ENCODE measurements at places on chromosomes 7 and 10.

GRCh38 chr10:77944519-77944918 is 18.0 kb upstream of the DLG5 start:
- no peak for DNase-seq

GRCh38 chr10:80406204-80406603 is 2.1 kb upstream of the PRXL2A start:
- DNase-seq = no peak

DNA sequence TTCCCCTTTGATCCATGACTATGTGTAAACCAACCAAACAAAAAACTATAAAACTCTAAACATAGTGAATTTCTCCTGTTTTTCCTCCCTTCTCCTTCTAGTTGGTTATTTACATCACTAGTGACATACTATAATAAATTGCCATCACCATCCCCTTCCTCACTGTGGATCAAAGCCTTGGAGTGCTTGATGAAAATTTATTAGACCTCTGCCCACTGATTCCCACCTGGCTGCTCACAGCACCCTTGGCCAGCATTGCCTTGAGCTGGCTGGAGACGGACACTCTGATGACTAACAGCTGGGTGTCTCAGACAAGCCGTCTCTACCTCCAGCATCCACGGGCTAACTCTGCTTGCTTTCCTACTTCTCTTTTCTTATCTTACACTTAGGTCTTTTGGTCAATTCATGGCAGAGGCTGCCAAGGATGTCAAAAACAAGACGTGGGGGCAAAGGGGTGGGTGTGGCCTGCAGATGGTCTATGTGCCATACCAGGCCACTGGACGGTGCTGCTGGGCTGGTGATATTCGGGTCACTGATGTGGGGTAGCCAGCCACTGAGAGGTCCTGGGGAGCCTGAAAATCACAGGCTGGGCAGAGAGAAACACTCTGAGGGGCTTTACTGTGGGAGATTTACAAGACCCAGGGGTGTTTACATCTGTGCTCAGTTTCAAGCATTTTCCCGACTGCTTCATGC is 207.8 kb downstream of the TAX1BP1 start:
- DNase-seq = peak; percentile 4

DNA sequence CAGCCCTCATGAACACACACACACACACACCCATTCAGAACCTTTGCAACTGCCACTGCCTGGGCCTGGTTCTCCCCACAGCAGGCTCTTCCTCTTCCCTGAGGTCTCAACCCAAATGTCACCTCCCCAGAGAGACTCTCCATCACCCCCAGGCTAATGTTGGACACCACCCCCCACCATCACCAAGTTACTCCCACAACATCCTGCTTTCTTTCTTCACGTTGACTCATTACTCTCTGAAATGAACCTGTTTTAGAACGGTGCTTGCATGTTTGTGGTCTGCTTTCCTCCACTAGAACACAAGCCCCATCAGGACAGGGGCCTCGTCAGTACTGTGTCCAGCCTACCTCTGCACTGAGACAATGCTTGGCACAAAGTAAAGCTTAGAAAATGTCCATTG is 16.0 kb downstream of the AFAP1L2 start:
- no peak for DNase-seq

DNA sequence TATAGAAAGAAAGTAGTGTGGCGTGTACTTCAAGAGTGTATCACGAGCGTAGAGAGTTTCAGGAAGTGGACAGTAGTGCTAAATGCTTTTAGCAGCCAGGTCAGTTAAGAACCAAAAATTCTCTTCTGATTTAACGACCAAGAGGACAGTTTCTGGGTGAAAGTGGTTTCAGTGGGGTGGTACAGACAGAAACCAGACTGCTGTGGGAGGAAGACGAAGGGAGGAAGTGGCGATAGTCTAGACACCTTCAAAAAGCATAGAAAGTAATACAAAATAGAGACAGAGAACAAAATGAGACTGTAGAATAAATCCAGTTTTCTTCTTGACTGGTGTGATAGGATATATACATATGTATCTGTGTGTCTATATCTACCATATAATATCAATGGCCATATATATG is 93.5 kb downstream of the MBL2 start:
- no peak for DNase-seq

- no peak for DNase-seq
Observed at GRCh38 chr10:103692436-103692951, 162.9 kb downstream of the SH3PXD2A start.
